ENCODE measurements at places on chromosomes 5 and 9.

GRCh38 chr9:107684224-107684623, 194.7 kb upstream of the KLF4 start:
- no peak for DNase-seq

DNA sequence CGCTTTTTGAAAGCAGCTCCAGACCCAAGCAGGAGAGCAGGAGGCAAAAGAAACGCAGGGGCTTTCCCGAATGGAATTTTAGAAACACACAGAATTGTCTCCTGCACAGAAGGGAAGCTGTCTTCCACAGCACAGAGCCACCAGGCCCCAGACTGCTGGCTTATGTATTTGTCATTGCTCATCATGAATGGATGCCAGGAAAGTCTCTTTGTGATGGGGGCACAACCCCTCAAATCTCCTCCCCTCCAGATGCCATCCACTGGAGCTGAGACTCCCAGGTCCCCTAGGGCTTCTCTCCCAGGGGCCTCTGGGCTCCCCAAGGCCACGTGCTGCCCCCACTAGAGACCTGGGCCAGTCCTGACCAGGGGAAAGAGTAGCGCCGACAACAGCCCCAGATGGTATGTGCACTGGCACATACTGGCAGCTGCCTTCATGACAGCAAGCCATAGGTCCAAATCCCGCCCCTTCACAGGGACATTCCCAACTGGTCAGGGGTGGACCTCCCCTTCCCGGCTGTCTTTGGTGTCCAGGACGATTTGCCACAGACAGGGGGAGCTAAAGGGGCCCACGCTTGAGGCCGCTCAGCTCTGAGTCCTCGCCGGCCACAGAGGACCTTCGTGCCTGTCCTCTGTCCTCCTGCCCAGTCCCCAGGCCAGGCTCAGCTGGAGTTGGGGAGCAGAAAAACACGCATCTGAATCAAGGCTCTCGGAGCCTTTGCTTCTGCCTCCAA, 127.8 kb downstream of the KCNIP1 start:
- DNase-seq: peak; percentile 84

- peak; percentile 38 for DNase-seq
Measured at GRCh38 chr5:90015584-90016018, 394.0 kb downstream of the CETN3 start.

DNA sequence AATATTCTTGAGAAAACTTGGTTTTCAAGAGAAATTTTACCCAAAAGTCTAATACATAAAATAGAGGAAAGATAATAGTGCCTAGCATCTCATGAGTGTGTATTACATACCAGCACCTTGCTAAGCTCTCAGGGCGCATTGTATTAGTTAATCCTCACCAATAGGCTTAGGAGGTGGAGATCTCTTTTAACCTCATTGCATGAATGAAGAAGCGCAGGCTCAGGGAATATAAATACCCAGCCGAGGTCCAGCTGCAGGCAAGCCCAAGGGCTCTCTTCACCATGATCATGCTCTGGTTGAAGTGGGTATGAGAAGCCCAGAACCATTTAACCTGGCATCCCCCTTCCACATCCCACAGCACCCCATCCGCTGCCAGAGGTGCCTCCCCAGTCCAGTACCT, 46.0 kb downstream of the CAMK2A start:
- no peak for DNase-seq

GRCh38 chr5:96997265-96997859, 61.5 kb downstream of the LNPEP start:
- peak; percentile 71 for DNase-seq

GRCh38 chr9:130681769-130682420, 11.7 kb upstream of the EXOSC2 start:
- DNase-seq: no peak

DNA sequence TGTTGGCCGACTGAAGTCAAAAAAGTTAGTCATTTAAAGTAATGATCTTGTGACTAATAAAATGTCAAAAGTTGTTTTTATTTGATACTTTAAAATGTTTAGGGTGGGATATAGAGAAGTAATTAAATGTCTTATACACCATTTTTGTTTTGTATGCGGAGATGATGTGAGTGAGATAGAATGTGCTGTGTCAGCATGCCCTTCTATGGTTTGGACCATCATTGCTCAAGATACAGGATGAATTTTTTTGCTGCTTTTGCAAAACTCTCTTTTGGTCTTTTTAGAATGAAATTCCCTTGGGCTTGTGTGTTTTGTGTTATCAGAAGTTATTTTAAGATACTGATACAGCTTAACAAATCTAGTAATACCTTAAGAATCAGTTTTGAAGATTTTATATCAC, 12.5 kb downstream of the SRFBP1 start:
- no peak for DNase-seq

- DNase-seq: peak; percentile 85
Measured at GRCh38 chr5:77143998-77144836, 57.1 kb upstream of the ZBED3 start.

DNA sequence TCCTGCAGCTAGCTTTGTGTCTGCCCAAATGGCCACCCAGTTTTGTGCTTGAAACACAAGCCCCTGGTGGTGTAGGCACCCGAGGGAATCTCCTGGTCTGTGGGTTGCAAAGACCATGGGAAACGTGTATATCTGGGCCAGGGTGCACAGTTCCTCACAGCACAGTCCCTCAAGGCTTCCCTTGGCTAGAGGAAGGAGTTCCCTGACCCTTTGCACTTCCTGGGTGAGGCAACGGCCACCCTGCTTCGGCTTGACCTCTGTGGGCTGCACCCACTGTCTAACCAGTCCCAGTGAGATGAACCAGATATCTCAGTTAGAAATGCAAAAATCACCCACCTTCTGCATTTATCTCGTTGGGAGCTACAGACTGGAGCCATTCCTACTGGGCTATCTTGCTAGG, 865.0 kb upstream of the ACO1 start:
- no peak for DNase-seq

GRCh38 chr9:108562176-108562575, 293.6 kb downstream of the ACTL7B start:
- DNase-seq: no peak

GRCh38 chr9:90070469-90070868, 465.7 kb downstream of the GADD45G start:
- DNase-seq: no peak

- no peak for DNase-seq
Measured at GRCh38 chr9:112224401-112225289, 49.5 kb upstream of the SUSD1 start.

- peak; percentile 37 for DNase-seq
Measured at GRCh38 chr5:77683171-77683732, 44.7 kb upstream of the OTP start.

- DNase-seq: no peak
Measured at GRCh38 chr5:133470841-133471240, 141.5 kb downstream of the FSTL4 start.

- no peak for DNase-seq
Measured at GRCh38 chr9:79201636-79202035, 370.1 kb upstream of the TLE4 start.

DNA sequence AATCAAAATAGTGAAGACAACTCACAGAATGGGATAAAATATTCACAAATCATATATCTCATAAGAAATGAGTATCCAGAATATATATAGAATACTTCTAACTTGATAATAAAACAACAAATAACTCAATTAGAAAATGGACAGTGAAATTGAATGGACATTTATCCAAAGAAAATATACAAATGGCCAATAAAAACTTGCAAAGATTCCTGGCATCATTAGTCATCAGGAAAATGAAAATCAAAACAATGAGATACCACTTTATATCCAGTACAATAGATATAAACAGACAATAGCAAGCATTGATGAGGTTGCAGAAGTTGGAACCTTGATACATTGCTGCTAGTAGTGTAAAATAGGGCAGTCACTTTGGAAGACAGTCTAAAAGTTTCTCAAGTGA, 12.8 kb upstream of the TLR4 start:
- no peak for DNase-seq

DNA sequence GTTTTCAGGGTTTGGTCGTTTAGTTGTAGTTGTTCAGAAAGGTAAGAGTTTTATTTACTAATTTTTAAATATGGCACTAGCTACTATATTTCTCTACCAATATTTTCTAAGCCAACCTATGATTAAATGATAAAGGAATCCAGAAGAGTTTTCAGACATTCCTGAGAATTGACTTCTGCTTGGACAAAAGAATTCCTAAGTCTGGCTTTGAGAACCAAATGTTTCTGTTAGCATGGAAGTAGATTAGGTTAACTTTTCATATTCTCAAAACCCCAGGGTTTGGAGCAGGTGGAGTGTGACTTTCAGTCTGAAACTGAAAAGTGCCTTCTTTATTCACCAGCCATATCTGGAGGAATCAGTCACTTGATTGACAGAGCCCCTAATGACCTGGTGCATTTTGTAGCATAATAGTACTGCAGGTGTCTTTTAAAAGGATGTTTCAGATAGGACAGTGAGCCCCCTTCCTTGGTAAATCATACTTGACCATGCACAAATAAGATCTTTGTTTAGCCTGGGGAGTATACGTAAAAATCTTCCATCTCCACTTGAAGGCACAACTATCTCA, 457.0 kb upstream of the ZNF462 start:
- peak; percentile 7 for DNase-seq

DNA sequence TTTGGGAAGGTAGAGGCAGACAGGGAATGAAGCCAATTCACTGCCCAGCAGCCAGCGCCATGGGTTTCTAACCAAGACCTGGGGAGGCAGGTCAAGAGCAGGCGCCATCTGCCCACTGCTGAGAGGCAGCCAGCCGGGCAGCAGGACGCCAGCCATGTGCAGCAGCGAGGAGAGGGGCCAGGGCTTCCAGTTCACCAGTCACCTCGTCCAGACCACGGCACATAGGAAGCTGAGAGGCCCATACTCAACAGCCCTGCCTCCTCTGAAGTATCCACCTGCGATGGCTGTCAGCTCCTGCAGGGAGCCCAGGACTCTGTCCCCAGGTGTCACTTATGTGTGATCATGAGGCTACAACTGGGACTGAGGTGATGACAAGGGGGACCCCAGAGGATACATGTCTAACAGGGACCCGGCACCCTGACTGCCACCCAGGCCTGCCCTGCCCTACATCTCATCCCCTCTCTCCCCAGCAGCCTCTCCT, 30.1 kb downstream of the IPPK start:
- DNase-seq: no peak

DNA sequence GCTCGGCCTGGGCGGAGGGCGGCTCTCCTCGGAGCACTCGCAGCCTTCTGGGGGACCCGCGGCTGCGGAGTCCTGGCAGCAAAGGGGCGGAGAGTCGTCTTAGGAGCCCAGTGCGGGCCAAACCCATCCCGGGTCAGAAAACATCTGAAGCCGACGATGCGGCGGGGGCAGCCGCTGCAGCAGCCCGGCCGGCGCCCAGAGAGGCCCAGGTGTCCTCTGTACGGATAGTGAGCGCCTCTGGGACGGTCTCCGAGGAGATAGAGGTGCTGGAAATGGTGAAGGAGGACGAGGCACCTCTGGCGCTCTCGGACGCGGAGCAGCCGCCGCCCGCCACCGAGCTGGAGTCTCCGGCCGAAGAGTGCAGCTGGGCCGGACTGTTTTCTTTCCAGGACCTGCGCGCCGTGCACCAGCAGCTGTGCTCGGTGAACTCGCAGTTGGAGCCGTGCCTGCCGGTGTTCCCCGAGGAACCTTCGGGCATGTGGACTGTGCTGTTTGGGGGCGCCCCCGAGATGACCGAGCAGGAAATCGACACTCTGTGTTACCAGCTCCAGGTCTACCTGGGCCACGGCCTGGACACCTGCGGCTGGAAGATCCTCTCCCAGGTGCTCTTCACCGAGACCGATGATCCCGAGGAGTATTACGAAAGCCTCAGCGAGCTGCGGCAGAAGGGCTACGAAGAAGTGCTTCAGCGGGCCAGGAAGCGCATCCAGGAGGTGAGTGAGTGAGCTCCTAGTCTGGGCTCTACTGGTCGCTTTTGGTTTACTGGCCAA, 1.2 kb downstream of the JMY start:
- DNase-seq: peak; percentile 49

GRCh38 chr9:116269250-116269649, 115.7 kb downstream of the PAPPA start:
- no peak for DNase-seq

DNA sequence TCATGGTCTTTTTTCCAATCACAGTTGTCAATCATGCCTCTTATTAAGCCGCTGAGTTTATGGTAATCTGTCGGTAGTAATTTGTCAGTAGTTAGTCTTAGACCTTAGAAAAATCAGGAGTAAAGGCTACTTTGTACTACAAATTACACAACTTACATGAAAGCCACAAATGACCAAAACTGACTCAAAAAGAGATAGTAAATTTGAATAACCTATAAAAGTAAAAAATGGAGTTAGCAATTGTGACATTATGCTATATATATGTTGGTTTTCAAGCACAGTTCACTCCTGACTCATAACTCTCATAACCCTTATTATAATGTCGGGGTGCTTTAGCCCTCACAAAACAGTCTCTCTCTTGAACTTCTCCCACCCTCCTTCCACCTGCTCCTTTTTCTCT, 251.8 kb downstream of the ROR2 start:
- no peak for DNase-seq

DNA sequence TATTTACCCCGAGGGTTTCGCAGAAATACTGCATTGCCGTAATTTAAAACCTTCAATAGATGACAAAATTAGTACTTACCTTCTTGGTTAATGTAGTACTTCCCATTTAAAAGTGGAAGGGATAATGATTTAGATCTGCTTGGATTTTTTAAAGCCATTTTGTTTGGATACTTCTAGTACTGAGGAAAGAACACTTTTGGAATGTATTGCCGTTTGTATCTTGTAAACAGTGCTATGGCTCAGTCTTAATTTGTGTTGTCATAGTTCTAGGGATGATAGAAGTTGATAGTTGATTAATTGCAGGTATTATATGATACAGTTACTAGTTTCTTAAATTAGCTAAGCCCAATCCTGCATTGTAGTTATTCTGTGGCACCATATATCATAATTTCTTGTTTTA, 33.1 kb downstream of the TNPO1 start:
- DNase-seq: no peak

DNA sequence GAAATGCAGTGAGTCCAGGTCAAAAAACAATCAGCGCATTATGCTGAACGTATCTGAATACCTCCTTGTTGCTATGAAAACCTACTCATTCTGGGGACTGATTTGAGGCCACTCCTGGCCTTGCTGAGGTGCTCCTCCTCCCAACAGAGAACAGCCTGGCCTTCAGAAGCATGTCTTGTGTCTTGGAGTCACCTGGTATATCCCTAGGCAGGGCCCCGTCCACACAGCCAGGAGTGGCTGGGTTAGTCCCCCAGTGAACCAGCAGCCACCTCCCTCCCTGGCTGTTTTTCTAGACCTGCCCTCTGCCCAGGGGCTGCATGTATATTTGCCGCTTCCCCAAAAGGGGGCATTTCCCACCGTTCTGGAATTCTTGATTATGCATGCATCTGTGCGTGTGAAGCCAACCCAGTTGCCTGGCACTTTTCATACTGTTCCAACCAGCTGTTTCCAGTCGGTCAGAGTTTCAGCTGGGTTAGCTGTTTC, 99.2 kb upstream of the SPATA31C2 start:
- DNase-seq: peak; percentile 83

All from muscle of leg (tissue), 16 donors.